ENCODE measurements at places on chromosomes 1 and 21.

DNA sequence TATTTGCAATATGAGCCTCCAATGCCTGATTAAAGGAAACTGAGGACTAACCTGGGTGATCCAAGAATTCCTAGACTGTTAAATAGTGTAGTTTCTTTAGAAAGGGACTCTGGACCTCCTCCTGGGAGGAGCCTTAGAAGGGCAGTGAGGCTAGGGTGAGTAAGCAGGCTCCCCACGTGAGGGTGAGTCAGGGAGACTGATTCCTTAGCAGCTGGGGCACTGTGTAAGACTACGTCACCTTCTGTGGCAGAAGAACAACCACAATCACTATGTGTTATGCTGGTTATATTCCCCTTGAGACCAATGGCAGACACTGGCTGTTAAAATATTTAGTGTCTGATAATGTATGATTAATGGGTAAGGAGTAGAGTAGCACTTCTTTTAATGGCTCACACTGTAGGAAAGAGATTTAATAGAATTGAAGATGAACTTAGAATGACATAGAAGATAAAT, 53.3 kb upstream of the SYT14 start:
- no peak for DNase-seq

DNA sequence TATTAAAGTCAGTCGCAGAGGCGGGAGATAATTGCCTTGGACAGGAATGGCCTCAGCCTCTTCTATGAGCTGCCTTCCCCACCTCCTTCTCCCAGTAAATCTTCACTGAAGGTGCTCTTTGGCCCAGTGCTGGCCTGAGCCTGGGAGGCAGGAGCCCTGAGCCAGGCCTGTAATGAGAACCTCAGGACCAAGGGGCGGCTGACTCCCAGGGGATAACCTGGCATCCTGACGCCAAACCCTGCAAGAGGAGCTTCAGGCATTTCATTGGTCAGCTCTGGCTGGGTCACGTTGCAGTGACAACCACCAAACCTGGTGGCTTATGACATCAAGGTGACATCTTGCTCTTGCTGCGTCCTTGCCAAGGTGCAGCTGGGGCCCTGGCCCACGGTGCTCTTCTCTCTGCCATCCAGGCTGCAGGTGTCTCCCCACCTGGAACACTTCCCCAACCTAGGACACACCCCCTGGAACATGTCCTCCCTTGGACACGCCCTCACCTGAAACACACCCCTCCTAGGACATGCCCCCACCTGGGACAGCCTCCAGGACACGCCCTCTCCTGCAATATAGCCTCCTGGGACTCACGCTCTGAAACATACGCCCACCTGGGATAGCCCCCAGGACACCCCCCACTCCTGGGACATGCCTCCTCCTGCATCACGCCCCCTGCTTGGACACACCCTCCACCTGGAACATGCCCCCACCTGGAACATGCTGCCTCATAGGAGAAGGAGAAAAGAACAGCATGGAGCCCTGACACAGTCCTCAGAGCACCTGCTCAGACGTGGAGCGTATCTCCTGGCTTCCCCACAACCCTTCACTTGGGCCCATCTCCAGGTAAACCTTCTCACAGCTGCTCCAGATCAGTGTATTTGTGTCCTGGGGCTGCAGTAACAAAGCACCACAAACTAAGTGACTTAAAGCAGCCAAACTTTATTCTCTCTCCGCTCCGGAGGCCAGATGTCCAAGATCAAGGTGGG, 333.6 kb downstream of the NPHP4 start:
- DNase-seq = no peak

GRCh38 chr21:45110873-45111624, 36.7 kb downstream of the ADARB1 start:
- DNase-seq = no peak

DNA sequence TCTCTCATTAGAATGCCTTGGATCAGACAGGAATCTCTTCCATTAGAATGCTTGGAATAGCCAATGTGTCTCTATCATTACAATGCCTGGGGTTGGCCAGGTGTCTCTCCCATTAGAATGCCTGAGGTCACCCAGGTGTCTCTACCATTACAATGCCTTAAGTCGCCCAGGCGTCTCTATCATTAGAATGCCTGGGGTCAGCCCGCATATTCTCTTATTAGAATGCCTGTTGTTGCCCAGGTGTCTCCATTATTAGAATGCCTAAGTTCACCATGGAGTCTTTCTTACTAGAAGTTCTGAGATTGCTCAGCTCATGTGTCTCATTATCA, 60.2 kb downstream of the RNF187 start:
- DNase-seq = no peak

DNA sequence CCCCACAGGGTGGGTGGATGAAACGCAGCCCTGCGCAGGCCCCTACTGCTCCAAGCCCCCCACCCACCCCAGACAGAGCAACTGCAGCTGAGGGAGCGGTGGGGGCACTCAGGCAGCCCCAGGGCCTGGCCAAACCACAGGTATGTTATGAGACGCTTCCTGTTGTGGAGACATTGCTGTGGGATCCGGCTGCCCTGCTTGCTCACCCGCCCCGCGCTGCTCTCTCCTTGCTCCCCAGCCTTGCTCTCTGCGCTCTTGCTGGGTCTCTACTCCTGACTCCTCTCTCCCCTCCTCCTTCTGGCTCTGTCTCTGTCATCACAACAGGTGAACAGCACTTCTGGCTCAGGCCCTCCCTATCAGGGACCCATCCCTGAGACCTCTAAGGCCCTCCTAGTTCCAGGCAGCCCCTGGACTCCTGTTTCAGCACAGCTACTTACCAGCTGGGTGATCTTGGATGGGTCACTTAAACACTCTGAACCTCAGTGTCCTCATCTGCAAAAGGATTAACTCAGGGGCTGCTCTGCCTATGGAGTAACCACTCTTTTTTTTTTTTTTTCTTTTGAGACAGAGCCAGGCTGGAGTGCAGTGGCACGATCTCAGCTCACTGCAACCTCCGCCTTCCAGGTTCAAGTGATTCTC, 15.9 kb downstream of the COL8A2 start:
- DNase-seq = no peak

GRCh38 chr1:236167578-236167977, 25.2 kb downstream of the GPR137B start:
- DNase-seq = no peak
